ENCODE measurements at places on chromosomes 5 and 9. TPM values are rescaled to one million over a fixed set of nuclear protein-coding genes. Genes with fewer than 3 reads are reported as not detected.

Gene C9orf153
- total RNA-seq, result not detected

Gene GARIN3
- total RNA-seq, result not detected

Gene PROB1
- total RNA-seq, result 6.2 TPM

Gene LRRC70
- 0.17 TPM for total RNA-seq

Gene TMEM252
- total RNA-seq, result not detected

Gene FBN2
- total RNA-seq, result 27.4 TPM

Gene OBP2B
- total RNA-seq, result not detected

DNA sequence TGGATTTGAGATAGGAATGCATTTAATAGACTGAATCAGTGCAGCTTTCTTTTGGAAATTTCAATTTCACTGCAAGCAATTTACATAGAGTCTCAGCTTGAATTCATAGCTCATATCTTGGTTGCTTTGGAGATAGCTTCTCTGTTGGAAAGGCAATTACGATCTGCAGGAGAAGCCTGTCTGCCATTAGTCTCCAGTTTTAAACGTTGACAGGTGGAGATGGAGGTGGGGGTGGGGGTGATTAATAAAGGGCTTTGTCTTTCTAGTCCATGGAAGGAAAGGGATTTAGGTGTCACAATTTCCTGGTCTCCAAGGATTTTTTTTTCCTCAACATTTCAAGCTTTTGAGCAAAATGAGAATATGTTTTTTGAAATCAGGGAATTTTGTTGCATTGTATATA, 184.7 kb downstream of the CARTPT start:
- DNase-seq, result no peak

DNA sequence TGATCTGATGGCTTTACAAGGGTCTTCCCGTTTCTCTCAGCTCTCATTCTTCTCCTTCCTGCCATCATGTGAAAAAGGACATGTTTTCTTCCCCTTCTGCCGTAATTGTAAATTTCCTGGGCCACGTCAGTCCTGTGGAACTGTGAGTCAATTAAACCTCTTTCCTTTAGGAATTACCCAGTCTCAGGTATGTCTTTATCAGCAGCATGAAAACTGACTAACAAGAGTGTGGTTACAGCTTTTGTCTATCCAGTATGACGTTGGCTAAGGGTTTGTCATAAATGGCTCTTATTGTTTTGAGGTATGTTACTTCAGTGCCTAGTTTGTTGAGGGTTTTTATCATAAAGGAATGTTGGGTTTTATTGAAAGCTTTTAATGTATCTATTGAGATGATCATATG, 501.6 kb downstream of the CAAP1 start:
- no peak for DNase-seq

GRCh38 chr9:97706246-97706645, 9.1 kb upstream of the XPA start:
- no peak for DNase-seq

- no peak for DNase-seq
These were observed 60.1 kb upstream of the TGFBR1 start for GRCh38 chr9:99044827-99045226.

GRCh38 chr9:106072421-106072820, 378.1 kb downstream of the TMEM38B start:
- DNase-seq, result no peak

DNA sequence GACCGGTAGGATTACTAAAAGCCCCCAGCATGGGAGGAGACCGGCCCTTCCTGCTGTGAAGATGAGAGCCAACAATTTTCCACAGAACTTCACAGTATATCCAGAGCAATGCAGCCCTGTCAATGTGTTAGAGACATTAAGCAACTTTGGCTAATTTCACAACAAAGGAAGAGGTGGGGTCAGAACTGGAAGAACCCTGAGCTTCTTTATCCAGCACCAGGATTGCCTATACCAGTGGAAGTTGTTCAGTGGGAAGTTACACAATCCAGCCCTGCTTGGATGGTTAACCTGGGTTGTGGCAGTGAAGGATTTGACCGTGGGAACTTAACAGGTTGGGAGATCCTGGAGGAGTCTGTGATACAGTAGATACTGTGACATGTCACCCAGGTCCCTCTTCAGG, 197.0 kb downstream of the FBN2 start:
- peak; percentile 5 for DNase-seq
